ENCODE measurements at places on chromosomes 4 and X.

DNA sequence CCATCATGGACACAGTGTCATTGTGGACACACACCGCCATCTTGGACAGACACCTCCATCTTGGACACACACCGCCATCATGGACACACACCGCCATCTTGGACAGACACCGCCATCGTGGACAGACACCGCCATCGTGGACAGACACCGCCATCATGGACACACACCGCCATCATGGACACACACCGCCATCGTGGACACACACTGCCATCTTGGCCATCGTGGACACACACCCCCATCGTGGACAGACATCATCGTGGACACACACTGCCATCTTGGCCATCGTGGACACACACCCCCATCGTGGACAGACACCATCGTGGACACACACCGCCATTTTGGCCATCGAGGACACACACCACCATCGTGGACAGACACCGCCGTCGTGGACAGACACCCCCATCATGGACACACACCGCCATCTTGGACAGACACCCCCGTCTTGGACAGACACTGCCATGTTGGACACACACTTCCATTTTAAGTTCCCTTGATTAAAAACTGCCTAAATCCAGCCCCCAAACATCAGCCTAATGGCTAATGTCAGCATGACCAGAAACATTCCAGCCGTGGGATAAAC is 9.1 kb downstream of the ASMTL start:
- DNase-seq, result no peak

DNA sequence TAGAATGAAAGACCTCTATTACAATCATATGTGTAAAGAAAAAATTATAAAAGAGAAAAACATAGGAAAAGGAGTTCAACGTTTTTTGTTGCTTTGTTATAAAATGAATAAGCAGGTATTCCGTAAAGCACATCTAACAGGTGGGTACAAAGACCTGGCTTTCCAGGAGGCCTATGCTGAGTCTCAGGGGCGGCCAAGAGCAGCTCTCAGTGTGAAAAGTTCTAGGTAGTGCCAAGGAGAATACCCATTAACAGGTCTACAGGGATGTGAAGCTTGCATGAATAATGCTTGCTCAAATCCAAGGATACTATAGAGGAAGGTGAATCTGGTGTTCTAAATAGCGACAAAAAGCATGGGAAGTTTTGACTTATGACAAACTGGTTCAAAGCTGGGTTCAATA is 944.4 kb downstream of the PDHA2 start:
- DNase-seq, result no peak

DNA sequence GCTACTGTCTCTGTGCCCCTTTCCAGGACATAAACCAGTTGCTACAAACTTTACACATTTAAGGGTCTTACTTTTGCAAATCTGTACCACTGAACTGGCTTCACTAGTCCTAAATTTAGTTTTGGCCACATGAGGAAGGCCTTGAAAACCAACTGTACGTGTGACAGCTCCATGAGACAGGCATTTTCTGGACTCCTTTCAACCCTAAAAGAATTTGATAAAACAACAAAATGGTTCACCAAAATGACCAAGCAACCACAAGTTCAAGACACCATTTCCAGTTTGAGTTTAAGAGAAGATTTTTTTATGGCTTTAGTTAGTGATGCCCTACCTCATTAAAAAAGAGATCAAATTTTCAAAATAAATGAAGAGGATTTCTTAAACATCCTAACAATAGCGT is 246.4 kb downstream of the ZNF674 start:
- DNase-seq, result peak; percentile 34

DNA sequence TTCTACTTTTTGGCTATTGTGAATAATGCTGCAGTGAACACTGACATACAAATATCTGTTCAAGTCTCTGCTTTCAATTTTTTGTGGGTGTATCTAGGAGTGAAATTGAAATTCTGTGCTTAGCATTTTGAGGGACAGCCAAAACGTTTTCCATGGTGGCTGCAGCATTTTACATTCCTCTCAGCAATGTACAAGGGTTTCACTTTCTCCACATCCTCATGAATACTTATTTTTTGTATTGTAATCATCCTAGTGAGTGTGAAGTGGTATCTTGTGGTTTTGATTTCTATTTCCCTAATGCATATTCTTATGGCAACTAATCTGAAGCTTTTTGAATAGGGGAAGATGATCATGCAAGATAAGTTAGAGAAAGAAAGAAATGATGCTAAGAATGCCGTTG is 40.3 kb downstream of the HSPA4L start:
- DNase-seq, result no peak

- peak; percentile 10 for DNase-seq
Measured at GRCh38 chr4:116099596-116099995, 985.8 kb downstream of the TRAM1L1 start.

DNA sequence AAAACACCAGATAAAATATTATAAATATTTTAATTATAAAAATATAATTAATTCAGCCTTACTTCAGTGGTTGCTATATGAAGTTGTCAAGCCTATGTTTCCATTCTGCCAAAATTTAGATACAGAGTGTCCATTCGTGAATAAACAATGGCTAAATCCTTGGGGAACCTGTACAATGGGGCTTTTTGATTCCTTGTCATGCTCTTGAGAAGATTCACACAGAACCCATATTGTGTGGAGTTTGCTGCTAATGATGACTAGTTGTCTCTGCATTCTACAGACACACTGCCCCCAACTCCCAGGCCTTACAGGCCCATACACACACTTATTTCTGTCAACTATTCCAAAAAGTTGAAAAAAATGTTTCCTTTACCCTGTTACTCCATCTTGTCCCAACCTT is 33.4 kb upstream of the MAGEC2 start:
- DNase-seq, result no peak

DNA sequence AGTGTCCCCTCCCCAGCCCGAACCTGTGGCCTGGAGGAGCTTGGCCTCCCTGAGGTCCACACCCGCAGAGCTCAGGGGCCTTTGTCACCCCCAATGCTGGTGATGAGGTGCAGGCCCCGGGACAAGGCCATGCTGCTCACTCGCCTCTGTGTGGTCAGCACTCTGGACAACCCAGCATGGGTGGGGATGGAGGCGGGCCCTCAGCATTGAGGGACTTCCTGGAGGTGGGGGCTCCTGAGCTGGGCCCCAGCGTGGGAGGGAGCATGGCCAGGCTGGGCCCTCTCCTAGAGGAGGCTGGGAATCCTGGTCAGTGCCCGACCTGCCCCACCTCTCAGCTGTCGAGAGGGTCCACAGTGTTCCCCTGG is 30.6 kb downstream of the TACC3 start:
- no peak for DNase-seq

Measured in fibroblast of skin of right quadriceps (primary cell).